Stimulated activated CD8-positive, alpha-beta memory T cell treated with anti-CD3 and anti-CD28 coated beads, Interleukin-4, amount 100 ng/mL, for 1 hour (primary cell): ENCODE measurements at places on chromosomes 2 and 18.

DNA sequence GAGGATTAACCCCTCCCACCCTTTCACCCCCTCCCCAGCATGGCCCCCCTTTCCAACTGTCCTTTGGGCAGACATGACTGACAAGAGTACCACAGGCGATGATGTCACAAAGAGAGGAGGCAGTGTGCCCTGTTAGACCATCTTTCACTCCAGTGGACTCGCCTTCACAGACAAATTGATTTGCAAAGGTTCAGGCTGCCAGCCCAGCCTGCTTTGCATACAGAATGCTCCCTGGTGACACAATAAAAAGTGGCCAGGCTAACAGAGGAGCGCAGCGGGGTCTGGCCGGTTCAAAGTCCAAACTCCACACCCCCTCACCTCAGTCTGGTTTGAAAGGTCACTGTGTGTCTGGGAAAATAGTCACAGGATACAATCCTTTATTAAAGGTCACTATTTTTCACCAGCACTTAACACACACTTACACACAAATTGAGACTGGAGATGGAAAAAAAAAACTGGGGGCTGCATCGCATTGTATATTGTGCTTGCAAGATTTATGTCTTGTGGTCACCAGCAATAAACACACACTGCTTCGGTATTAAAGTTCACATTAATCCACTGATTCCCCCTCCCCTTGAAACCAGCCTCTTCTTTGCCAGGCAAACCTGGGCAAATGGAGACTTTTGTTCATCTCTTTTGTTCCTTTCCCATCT is 236.9 kb downstream of the BCL11A start:
- DNase-seq = no peak

DNA sequence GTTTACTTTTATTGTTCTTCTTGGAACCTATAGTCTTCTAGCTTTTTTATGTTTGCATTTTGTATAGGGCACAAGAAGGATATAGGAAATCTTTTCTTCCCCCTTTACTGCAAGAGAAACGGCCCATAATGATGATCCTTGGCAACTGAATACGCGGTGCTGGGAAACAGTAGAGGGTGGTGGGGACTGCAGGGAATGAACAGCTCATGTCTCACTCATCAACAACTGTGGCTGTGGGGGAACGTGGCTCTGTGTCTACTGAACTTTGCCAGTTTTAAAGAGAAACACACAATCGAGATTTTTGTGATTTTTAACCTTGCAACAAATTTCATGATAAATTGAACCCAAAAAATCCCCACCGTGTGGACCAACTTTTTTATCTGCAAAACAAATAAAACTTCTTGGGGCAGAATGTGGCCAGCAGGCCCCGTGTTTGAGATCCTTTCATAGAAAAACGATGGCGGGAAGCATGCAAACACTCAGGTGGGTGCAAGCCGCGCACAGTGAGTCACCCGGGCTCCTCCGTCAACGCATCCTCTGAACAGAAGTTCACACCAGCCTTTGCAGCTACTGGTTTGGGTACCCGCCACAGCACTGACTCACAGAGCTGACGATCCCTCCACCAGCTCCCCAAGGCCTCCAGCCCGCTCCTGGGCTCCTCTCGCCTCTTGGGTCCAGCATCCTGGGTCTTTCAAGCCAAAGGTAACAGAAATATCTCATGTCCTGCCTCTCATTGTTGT is 149.3 kb downstream of the COL6A3 start:
- DNase-seq = no peak

DNA sequence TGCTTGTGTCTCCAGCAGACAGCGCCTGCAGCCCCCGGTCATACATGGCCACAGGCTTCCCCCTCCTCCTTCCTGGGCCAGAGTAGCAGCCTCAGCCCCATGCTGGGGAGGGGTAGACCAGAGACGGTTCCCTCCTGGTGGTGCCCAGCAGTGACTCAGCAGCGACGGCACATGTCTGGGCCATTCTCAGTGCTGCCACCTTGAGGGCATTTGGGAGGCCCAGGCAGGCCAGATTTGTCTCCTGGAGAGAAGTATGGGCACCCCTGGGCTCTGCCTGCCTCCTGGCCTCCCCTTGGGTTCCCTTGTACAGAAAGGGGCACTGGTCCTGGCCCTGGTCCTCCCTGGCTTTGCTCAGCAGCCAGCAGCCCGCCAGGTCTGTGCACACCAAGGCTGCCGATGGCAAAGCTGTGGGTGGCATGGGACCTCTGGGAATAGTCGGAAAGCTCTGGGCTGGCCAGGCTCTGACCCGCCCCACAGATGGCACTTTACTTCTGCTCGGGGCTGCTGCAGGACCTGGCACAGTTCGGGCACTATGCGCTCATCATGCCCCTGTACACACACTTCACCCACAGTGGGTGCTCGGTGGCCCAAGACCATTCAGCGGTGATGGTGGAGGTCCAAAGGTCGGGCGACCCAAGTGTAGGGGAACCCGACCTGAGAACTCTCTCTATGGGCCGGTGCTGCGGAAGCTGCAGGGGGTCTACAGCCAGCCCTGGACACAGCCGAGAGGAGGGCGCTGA is 11.4 kb upstream of the ALPI start:
- no peak for DNase-seq

GRCh38 chr18:55351980-55352714 is 235.8 kb downstream of the TCF4 start:
- no peak for DNase-seq
